GM04503 (cell line): ENCODE measurements at places on chromosomes 3 and 15.

DNA sequence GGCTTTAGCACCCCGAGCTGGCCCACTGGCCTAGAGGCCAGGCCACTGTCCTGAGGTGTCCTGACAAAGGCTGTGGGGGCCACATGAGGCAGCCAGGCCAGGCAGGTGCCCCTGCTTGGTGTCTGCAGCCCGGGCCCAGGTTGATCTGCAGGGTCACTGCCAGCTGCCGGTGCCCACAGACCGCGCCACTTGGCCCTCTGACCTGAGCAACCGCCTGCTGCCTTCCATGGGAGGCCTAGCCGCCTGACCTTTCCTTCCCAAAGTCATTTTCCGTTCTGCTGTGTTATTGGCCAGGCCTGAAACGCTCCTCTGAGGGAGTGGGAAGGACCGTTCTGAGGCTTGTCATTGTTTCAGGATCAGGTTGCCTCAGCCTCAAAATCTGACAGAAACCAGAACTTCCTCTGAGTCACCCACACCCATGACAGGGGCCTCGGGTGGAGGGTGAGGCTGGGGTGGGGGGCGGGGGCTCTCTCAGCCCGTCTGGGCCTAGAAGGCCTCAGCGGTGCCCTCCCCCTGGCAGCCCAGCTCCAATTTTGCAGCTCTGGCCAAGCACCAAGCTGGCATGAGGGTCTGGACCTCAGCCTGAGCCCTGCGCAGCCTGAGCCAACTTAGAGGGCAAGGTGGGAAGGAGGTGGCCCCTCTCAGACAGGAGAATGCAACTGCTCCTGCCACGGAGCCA, 140.7 kb upstream of the MEF2A start:
- no peak for DNase-seq

GRCh38 chr3:51389423-51390183, 1.5 kb upstream of the RBM15B start:
- DNase-seq: no peak

DNA sequence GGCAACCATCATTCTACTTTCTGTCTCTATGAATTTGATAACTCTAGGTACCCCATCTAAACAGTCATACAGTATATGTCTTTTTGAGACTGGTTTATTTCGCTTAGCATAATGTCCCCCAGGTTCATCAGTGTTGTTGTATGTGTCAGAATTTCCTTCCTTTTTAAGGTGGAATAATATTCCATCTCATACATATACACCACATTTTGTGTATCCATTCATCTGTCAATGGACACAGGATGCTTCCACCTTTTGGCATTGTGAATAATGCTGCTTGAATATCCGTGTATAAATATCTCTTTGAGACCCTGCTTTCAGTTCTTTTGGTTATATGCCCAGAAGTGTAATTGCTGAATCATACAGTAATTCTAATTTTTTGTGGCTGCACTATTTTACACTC, 10.4 kb upstream of the ZFAND6 start:
- no peak for DNase-seq

- no peak for DNase-seq
These were observed 20.9 kb downstream of the GNB4 start for GRCh38 chr3:179430277-179430870.

GRCh38 chr3:164940745-164941144, 137.6 kb downstream of the SI start:
- no peak for DNase-seq

DNA sequence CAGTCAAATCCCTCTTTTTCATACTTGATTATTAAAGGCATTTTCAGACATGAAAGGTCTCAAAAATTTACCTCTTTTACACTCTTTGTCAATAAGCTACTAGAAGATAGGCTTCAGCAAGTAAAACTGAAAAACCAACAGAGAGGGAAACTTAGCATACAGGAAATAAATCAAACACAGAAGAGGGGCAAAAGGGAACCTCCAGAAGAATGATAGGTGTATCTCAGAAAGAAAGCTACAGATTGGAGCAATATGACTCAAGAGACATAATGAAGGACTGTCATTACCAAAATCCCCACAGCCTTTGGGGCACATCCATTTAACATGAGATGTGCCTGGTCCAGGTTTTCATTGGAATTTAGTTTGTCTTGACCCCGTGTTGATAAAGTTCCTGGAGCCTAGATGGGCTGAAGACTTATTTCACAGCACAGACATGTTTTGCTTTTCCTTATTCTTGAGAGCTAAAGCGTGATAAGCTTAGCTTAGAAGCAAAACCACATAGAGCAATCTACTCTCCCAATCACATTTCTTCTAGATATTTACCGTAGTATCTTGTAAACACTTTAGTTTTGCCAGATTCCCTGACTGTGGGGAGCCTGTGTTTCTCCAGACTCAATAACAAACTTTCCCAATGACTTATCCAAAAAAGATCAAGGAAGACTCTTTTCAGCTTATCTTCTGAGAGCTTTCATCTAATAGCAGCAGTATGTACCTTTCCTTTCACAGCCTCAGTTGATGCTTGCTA, 11.7 kb downstream of the LRRFIP2 start:
- DNase-seq: no peak

- DNase-seq: peak; percentile 27
These were observed 293.7 kb downstream of the ARPP21 start for GRCh38 chr3:35932995-35933394.

DNA sequence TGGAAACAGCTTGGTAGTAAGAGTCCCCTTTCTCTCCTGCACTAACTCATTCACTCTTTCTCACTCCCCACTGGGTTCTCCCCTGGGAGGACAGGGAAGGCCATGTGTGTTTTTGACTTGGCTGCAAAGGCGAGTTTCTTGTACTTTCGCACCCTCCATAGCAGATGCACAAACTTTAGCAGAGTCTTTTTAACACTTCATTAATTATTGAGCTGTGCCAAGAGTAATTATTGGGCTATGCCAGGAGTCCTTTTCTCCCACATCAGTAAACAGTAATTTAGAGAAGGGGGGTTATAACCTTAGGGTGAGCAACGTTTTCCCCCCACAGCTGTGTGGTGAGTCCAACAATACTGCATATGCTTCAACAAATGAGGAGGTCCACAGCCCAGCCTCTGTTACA, 224.4 kb upstream of the ATP11B start:
- no peak for DNase-seq

- no peak for DNase-seq
These were observed 1352.2 kb upstream of the EPHA6 start for GRCh38 chr3:95462161-95462560.

DNA sequence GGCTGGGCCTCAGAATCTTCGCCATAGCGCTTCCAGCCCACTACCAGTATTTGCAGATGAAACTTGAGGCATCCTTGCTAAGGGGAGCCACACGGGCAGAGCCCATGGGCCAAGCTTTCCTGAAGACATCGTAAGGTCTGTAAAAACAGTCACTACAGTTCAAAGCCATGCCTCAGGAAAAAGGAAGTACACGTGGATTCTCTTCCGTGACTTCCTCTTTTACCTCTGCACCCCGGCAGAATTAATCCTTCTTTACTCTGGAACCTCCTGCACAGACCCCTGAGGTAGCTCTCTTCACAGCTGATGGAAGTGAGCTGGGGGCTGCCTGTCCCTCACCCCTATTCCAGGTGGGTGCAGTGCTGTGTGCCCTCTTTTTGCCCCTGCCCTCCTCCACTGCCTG, 129.2 kb downstream of the CHDH start:
- no peak for DNase-seq
